ENCODE measurements at places on chromosomes 4 and X. TPM values are rescaled to one million over a fixed set of nuclear protein-coding genes. Genes with fewer than 3 reads are reported as not detected.

GRCh38 chr4:158038718-158039117 lies 134.1 kb downstream of the GASK1B start:
- H3K4me3 ChIP-seq: no peak overlapping the region
- H3K36me3 ChIP-seq: no peaks in the 10 kb centered on the region
- H3K27me3 ChIP-seq: no peaks in the 10 kb centered on the region

DNA sequence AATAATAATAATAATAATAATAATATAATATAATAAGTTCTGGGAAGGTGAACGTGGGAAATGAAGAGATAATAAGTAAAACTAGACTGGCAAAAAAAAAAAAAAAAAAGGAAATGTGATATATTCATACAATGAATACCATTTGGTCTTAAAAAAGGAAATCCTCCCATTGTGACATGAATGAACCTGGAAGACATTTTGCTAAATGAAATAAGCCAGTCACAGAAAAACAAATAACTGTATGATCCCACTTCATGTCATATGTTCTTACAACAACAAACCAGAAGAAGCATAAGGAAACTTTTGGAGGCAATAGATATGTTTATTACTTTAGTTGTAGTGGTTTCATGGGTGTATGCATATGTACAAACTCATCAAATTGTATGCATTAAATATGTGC lies 63.1 kb downstream of the ATP11C start:
- H3K4me1 ChIP-seq: no peaks in the 10 kb centered on the region
- DNase-seq: no peak
- H3K36me3 ChIP-seq: no peaks in the 10 kb centered on the region
- no peak overlapping the region for H3K27ac ChIP-seq
- H3K4me3 ChIP-seq: no peak overlapping the region

GRCh38 chr4:37220685-37221084 lies 23.9 kb upstream of the NWD2 start:
- H3K27me3 ChIP-seq: no peaks in the 10 kb centered on the region
- no peak for DNase-seq
- H3K4me1 ChIP-seq: no peaks in the 10 kb centered on the region
- H3K27ac ChIP-seq: no peak overlapping the region

DNA sequence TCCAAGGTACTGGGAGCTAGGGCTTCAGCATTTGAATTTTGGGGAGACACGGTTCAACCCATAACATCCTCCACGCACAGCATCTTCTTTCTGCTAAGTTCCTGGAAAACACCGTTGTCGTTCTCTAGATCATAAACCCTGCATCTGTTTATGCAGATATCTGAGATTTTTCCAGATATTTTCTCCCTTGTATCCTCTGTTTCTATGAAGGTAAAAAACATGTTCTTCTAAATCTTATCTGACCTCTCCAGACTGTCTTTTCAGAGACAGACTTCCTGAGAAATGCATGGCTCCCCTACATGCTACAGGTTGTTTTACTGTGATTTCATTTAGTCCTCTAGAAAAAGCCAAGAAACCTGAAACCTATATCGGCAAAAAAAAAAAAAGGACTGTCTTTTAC lies 152.3 kb upstream of the KLF3 start:
- no peak for DNase-seq
- H3K36me3 ChIP-seq: no peaks in the 10 kb centered on the region
- H3K4me1 ChIP-seq: no peaks in the 10 kb centered on the region
- no peak overlapping the region for H3K4me3 ChIP-seq
- no peak overlapping the region for H3K27ac ChIP-seq

GRCh38 chr4:82611527-82611926 lies 49.7 kb upstream of the TMEM150C start:
- no peaks in the 10 kb centered on the region for H3K36me3 ChIP-seq
- H3K27ac ChIP-seq: no peak overlapping the region
- H3K4me3 ChIP-seq: no peak overlapping the region
- H3K27me3 ChIP-seq: no peaks in the 10 kb centered on the region
- DNase-seq: no peak

- DNase-seq: no peak
- H3K4me3 ChIP-seq: no peak overlapping the region
- no peaks in the 10 kb centered on the region for H3K27me3 ChIP-seq
- H3K4me1 ChIP-seq: no peaks in the 10 kb centered on the region
- H3K27ac ChIP-seq: no peak overlapping the region
Observed at GRCh38 chr4:12689457-12689856, 794.7 kb downstream of the RAB28 start.

GRCh38 chrX:19975845-19976244 lies 15.0 kb downstream of the BCLAF3 start:
- no peak for DNase-seq
- no peaks in the 10 kb centered on the region for H3K36me3 ChIP-seq
- no peaks in the 10 kb centered on the region for H3K4me1 ChIP-seq
- H3K27ac ChIP-seq: no peak overlapping the region
- H3K27me3 ChIP-seq: no peaks in the 10 kb centered on the region

DNA sequence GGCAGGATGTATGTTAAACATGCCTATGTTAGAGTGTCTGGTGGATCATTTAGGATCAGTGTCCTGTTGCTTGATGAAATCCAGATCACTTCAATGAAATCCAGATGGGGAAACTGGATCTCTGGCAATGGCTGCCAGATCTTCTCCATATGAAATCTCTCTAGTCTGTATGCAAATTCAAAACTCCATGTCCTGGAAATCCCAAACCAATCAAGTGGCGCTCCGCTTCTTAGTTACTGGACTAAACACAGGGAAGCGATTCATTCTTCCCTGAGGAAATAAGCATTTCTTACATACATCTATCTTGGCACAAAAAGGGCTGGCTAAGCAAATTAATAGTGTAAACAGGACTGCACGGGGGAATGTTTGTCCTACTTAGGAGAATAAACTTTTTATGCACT lies 94.9 kb downstream of the HDAC8 start:
- H3K27ac ChIP-seq: no peak overlapping the region
- no peaks in the 10 kb centered on the region for H3K36me3 ChIP-seq
- no peak overlapping the region for H3K4me3 ChIP-seq

- no peak overlapping the region for H3K4me3 ChIP-seq
- no peaks in the 10 kb centered on the region for H3K27me3 ChIP-seq
- no peak for DNase-seq
- H3K36me3 ChIP-seq: no peaks in the 10 kb centered on the region
- no peak overlapping the region for H3K27ac ChIP-seq
Observed at GRCh38 chrX:147322496-147322895, 508.0 kb upstream of the CXorf51A start.

GRCh38 chr4:77619408-77619807 lies 13.8 kb downstream of the CXCL13 start:
- no peak for DNase-seq
- no peaks in the 10 kb centered on the region for H3K27me3 ChIP-seq
- H3K27ac ChIP-seq: no peak overlapping the region
- no peaks in the 10 kb centered on the region for H3K36me3 ChIP-seq
- no peak overlapping the region for H3K4me3 ChIP-seq
- H3K4me1 ChIP-seq: no peaks in the 10 kb centered on the region

GRCh38 chr4:53043055-53043454 lies 180.9 kb downstream of the RASL11B start:
- DNase-seq: no peak
- no peaks in the 10 kb centered on the region for H3K4me1 ChIP-seq
- no peak overlapping the region for H3K4me3 ChIP-seq
- no peak overlapping the region for H3K27ac ChIP-seq
- no peaks in the 10 kb centered on the region for H3K36me3 ChIP-seq
- H3K27me3 ChIP-seq: no peaks in the 10 kb centered on the region

- H3K4me3 ChIP-seq: no peak overlapping the region
- no peaks in the 10 kb centered on the region for H3K27me3 ChIP-seq
- H3K4me1 ChIP-seq: no peaks in the 10 kb centered on the region
- no peak overlapping the region for H3K27ac ChIP-seq
- no peaks in the 10 kb centered on the region for H3K36me3 ChIP-seq
Observed at GRCh38 chrX:11196476-11196875, 85.3 kb downstream of the HCCS start.

GRCh38 chr4:118991686-118992085 lies 103.0 kb downstream of the SYNPO2 start:
- no peak overlapping the region for H3K4me3 ChIP-seq
- no peaks in the 10 kb centered on the region for H3K36me3 ChIP-seq
- no peaks in the 10 kb centered on the region for H3K27me3 ChIP-seq

DNA sequence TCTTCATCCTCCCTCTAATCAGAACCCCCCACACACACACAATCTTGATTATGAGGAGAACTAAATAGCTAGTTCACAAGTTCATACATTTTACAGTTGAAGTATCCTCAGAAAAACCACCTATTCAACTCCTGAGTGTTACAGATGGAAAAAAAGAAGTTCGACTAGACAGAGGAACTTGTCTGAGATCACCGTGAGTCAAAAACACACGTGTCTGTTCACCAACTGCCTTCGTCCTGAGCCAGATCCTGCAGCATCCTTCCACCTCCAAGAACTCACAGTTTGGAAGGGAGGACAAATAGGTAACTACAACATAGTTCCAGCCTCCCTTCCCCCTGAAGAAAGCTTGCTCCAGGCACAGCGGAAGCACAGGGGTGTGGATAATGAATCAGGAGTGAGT lies 19.0 kb upstream of the IRAK1 start:
- no peaks in the 10 kb centered on the region for H3K36me3 ChIP-seq
- H3K4me3 ChIP-seq: no peak overlapping the region
- no peak for DNase-seq
- no peaks in the 10 kb centered on the region for H3K27me3 ChIP-seq
- H3K4me1 ChIP-seq: peaks cover 40% of the 10 kb centered on the region
- H3K27ac ChIP-seq: no peak overlapping the region

DNA sequence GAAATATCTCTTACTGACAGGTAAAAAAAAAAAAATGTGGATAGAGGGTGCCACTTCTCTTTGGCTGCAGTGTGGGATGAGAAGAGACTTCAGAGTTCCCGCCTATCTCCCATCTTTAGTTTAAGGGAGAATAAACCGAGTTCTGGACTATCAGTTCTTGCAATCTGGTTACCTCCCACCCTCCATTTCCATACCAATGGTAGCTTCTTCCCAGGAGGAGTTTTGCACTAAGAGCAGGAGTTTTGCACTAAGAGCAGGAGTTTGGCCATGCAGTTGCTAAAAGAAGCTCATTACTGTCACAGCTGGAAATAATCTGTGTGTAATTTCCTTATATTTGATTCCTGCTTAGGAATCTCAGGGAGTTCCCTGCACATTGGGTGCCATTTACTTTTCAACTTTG lies 10.8 kb upstream of the GUCY1B1 start:
- no peaks in the 10 kb centered on the region for H3K27me3 ChIP-seq
- no peak for DNase-seq
- no peaks in the 10 kb centered on the region for H3K4me1 ChIP-seq
- no peaks in the 10 kb centered on the region for H3K36me3 ChIP-seq

DNA sequence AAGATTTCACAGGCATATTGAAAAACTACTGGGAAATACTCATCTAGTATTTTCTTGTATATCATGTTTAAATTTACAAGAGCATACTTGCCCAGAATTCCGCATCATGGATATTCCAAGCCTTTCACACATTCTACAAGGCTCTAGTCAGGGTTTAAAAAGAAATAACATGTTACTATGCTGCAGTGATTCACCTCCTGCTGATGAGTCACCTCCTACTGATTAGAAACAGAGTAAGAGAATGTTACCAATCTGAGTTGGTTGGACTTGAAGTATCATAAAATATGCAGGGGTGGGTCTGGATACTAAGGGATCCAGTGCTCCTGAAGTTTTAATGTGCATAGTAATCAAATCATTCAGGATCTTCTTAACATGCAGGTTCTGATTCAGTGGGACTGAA lies 192.0 kb upstream of the ANK2 start:
- H3K36me3 ChIP-seq: no peaks in the 10 kb centered on the region
- H3K4me1 ChIP-seq: peaks cover 29% of the 10 kb centered on the region
- no peak for DNase-seq
- no peaks in the 10 kb centered on the region for H3K27me3 ChIP-seq
- H3K27ac ChIP-seq: no peak overlapping the region

- H3K4me1 ChIP-seq: no peaks in the 10 kb centered on the region
- H3K27me3 ChIP-seq: no peaks in the 10 kb centered on the region
- no peak overlapping the region for H3K27ac ChIP-seq
- H3K36me3 ChIP-seq: no peaks in the 10 kb centered on the region
- no peak for DNase-seq
Observed at GRCh38 chr4:26029568-26030131, 115.6 kb downstream of the SMIM20 start.

DNA sequence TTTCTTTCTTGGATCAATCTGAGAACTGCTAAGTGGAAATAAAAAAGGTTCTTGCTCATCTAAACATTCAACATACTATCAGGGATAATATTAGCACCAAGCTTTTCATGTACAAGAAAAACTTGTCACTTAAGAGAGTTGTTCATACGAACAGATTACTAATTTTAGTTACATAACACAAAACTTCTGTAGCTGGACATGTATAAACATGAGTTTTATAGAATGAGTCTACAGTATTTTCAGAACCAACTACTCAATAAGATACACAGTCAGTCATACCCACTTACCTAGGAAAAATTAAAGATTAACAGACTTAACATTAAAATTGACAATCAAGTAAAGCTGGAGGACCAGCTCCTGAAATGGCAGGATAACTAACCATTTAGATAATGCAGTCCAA lies 540.1 kb upstream of the FAM241A start:
- no peaks in the 10 kb centered on the region for H3K4me1 ChIP-seq
- no peak for DNase-seq
- H3K27ac ChIP-seq: no peak overlapping the region

GRCh38 chr4:7295911-7296660 lies 103.7 kb downstream of the SORCS2 start:
- no peaks in the 10 kb centered on the region for H3K27me3 ChIP-seq
- H3K4me3 ChIP-seq: no peak overlapping the region
- no peaks in the 10 kb centered on the region for H3K4me1 ChIP-seq
- no peak for DNase-seq
- H3K36me3 ChIP-seq: no peaks in the 10 kb centered on the region

DNA sequence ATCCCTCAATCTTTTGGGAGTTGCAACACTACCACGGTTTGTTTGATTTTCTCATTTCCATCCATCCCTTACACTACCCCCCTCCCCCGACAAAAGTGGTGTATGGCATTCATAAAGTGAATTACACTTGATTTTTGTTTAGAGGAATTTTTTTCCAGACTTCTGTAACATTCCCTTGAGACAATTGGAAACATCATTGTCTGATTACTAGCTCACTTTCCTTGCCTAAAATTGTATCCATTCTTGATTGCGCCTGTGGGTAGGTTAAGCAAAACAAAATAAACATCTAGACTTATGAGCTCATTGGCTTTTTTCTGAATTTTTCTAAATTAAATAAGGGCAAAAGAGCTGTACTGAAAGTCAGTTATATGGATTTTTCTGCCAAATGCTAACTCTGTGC lies 3.5 kb downstream of the GPC3 start:
- H3K27ac ChIP-seq: no peak overlapping the region
- DNase-seq: no peak
- peaks cover 5% of the 10 kb centered on the region for H3K4me1 ChIP-seq

DNA sequence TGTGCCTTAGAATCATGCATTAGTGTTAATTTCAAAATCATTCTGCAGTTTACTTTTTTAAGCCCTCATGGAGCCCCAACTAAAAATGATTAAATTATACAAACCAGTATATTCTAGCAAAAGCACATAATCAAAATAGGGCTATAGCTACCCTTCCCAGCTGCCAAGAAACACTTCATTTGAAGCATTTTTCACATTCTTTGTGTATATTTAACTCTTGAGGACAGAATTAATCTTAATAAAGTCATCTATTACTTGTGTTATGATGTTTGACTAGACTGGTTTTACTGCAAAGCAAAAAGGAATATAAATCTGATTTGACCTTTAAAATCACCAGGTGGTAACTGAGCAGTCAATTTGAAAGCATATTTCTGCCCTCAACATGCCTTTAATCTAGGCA lies 145.1 kb downstream of the PRDM5 start:
- H3K4me3 ChIP-seq: no peak overlapping the region
- no peaks in the 10 kb centered on the region for H3K4me1 ChIP-seq
- no peaks in the 10 kb centered on the region for H3K27me3 ChIP-seq
- H3K27ac ChIP-seq: no peak overlapping the region
- DNase-seq: no peak

Gene MAMLD1
- total RNA-seq: 3.3 TPM

Gene ENPP6
- not detected for total RNA-seq

Gene SRPX
- total RNA-seq: 75.7 TPM

Gene RAB40A
- total RNA-seq: not detected

Gene STATH
- not detected for total RNA-seq

Gene RS1
- not detected for total RNA-seq

Gene PDGFRA
- 42.8 TPM for total RNA-seq

Data from right atrium auricular region (tissue), 2 donors.